ENCODE measurements at places on chromosomes 16 and 17.

GRCh38 chr17:50728881-50729765, 9.7 kb downstream of the LUC7L3 start:
- DNase-seq: no peak

DNA sequence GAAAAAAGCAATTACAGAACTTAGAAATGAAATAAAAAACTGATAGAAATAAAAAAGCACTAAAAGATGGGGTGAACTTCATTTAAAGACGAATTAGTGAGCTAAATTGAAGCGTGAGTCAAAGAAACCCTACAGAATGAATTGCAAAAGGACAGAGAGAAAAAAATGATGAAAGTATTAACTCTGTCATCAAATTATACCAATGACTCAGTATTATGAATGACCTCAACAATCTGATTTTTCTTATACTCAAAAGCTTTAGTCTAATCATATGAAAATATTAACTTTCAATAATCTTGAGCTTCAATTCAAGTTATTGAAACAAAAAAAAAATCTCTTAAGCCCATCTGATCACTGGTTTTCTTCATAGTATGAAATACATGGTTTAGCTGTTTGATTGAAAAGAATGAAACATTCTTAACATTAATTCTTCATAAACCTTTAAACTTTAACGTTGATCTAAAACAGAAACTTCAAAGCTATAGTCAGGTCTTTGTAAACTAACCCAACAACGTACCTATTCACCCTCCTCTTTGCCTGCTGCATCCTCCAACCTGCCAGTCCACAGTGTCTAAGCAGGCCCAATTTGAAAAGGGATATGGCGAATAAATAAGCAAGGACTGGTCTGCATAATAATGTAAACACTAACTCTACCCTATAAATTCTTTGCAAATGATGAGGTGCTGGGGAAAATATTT, 6.6 kb downstream of the ABCA5 start:
- no peak for DNase-seq

- no peak for DNase-seq
Measured at GRCh38 chr16:52456368-52456767, 90.6 kb downstream of the TOX3 start.

DNA sequence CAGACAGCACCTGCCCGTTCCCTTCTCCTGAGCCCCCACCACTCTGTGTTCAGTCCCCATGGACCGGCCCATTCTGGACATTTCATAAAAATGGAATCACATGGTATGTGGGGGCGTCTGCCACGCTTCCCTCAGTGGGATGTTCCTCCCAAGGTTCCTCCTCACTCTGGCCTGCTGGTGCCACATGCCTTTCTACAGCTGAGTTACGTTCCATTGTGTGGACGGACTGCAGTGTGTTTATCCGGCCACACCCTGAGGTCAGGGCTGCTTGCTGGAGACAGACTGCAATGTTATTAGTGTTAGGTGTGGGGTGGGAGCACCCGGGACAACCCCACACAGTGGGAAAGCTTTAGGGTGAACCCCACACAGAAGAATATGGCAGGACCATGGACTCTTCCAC, 5.9 kb upstream of the AATK start:
- DNase-seq: no peak

DNA sequence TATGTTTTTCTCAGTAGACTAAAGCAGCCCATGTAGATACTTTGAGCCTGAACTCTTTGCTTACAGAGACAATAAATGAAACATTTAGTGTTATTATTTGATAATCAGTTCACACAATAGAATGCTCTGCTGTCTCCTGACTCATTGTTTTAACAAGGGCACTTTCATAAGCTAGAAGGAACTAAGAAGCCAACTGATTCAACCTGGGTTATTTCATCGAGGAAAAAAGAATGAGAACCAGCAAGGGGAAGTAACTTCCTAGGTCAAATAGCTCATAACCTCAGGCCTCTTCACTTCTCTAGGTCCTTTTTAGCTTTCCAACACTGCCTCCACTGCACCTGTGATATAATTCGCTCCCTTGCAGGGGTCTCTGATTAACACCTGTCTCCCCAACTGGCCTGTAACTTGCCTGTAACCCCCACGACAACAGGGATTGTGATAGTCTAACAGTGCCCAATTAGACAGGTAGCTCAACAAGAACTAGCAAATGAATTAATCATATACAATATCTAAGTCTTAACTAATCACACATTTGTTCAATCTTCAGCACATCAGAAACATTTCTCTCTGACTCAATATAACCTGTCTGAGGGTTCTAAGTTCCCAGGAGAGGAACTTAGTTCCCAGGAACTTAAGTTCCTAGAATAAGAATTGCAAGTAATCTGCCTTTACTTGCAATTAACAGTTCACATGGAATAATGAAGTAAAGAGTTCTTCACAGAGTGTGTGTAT, 34.8 kb downstream of the RFFL start:
- no peak for DNase-seq

GRCh38 chr17:81858170-81858966, 2.0 kb downstream of the P4HB start:
- no peak for DNase-seq

DNA sequence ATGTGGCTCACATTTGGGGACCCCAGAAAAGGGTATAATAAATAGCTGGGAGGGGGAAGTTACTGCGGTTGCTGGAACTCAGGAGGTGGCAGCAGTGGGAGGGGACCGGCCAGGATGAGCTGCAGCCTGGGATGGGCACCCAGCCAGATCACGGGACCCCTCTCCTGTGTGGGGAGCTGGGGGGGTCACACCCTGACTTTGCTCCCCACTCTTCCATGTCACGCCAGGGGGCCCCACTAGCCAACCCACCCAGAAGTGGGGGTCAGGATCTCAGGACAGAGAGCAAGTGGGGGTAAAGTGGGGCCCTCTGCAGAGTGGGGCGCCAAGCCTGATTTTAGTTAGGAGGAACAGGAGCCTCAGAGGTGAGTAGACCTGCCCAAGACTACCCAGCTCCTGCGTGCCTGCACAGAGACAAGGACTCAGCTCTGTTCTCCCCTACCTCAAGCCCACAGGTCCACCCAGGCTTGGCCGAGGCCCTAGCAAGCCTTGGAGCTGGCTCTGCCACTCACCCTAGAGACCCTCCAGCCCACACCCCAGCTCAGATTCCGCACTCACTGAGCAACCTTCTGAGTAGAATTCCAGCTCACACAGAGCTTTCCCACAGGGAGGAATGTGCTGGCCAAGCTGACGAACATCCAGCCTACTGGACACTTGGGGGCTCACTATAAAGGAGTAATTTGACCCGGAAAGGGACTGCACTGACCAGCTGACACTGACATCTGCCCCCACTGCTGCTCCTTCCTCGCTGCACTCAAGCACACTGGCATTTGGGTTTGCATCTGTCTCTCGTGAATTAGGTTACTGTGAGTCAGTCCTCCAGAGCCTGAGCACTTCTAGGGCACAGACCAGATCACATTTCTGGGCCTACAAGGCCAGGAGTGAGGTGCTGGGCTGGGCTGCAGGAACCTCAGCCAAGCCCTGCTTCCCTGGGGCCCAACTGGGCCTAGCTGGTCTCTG, 310.1 kb downstream of the C16orf95 start:
- DNase-seq: no peak

DNA sequence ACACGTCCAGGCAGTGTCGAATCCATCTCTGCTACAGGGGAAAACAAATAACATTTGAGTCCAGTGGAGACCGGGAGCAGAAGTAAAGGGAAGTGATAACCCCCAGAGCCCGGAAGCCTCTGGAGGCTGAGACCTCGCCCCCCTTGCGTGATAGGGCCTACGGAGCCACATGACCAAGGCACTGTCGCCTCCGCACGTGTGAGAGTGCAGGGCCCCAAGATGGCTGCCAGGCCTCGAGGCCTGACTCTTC, 7.2 kb upstream of the CD68 start:
- no peak for DNase-seq

- no peak for DNase-seq
Measured at GRCh38 chr17:66165537-66166123, 26.3 kb downstream of the CEP112 start.

GRCh38 chr16:23174622-23175021, 7.9 kb upstream of the SCNN1G start:
- no peak for DNase-seq

- no peak for DNase-seq
Measured at GRCh38 chr16:15450624-15451023, 16.2 kb downstream of the BMERB1 start.

GRCh38 chr17:72004611-72005331, 116.0 kb upstream of the SOX9 start:
- DNase-seq: no peak

- no peak for DNase-seq
Measured at GRCh38 chr17:19372866-19373504, 5.3 kb upstream of the MAPK7 start.

DNA sequence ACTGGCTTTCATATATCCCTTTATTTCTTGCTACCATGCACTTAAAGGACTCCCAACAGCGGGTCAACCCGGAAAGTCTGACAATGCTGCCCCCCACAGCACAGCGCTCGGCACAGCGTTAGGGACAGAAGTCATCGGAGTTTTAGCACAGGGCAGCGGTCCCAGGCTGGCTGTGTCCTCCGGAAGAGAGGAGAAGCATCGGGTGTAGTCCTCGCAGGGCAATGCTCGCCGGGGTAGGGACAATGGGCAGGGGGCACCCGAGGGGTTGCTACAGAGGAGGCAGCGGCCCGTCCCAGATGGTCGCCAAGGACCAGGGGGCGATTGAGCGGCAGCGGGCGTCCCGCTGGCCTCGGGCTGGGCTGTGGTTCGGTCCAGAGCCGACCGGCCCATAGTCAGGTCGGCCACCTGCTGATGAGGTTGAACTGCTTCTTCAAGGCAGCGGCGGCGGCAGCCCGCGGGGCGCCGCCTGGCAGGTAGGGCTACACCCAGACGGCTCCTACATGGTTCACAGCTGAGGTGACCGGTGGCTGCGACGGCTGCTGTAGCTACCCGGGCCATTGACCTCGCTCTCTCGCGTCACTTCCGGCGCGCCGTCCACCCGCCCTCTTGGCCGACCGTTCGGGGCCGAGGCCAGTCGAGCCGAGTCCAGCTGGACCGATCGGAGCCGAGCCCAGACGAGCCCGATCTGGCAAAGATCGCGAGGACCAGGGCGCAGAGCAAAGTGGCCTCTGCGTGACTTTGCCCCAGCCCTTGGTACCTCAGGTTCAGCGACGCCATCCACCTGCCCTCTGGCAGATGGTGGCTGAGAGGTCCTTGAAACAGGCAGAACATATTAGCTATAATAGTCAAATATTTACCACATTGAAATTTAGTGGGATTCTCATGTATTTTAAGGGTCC, 4.7 kb upstream of the LCMT1 start:
- peak; percentile 43 for DNase-seq

DNA sequence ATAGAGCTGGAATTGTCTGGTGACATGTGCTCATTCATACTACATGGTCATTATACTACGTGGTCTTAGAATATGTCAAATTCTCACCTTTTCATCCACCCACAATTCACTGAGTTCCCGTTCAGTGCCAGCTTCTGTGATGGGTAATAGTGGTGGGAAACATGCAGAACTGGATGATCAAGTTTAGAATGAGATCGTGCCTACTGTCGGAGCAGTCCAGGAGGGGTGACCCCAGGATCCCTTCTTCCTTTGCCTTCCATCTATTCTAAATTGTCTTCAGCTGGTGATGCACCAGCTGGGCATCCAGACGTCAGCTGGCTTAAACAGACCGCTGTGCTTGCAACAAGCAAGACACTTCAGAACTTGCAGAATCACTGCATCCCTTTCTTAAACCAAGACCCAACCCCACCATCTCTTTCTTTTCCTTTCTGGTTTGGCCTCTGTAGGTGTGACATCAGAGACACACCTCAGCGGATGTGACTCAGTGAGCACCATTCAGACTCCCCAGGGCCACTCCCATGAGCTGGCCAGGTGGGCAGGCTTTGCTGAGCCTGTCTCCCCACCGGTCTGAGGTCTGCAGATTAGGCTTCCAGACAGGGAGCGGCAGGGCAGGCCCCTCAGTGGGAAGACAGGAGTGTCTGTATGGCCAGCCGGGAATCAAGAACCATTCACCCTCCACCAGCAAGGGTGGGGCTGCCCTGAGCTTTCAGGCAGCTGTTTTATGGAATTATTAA, 18.1 kb downstream of the C17orf100 start:
- no peak for DNase-seq

DNA sequence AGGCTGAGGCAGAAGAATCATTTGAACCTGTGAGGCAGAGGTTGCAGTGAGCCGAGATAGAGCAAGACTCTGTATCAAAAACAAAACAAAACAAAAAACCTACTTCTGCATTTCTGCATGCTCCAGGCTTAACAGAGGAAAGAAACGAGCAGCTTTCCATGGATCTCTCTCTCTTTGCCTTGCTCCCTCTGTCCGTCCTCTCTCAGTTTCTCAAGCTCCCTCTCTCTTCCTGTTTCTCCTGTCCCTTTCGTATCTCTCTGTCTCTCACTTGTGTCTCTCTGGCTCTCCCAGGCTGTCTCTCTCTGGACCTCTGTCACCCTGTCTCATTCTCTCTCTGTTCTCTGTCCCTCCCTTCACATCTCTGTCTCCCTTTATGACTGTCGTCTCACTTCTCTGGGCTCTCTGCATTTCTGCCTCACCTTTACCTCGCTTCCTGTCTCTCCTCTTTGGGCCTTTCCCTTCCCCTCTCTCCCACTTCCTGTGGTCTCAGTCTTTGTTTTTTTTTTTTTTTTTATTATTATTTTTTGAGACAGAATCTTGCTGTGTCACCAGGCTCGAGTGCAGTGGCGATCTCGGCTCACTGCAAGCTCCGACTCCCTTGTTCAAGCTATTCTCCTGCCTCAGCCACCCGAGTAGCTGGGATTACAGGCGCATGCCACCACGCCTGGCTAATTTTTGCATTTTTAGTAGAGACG, 4.1 kb upstream of the PITPNA start:
- DNase-seq: no peak

GRCh38 chr17:66795486-66795885, 39.4 kb upstream of the CACNG5 start:
- DNase-seq: no peak

GRCh38 chr16:88622125-88622524, 16.2 kb upstream of the IL17C start:
- DNase-seq: no peak

GRCh38 chr16:84726079-84726668, 26.4 kb downstream of the USP10 start:
- peak; percentile 86 for DNase-seq

GRCh38 chr17:4853208-4853671, 20.1 kb downstream of the MINK1 start:
- DNase-seq: no peak

GRCh38 chr17:73510981-73511718, 133.1 kb downstream of the SDK2 start:
- no peak for DNase-seq

DNA sequence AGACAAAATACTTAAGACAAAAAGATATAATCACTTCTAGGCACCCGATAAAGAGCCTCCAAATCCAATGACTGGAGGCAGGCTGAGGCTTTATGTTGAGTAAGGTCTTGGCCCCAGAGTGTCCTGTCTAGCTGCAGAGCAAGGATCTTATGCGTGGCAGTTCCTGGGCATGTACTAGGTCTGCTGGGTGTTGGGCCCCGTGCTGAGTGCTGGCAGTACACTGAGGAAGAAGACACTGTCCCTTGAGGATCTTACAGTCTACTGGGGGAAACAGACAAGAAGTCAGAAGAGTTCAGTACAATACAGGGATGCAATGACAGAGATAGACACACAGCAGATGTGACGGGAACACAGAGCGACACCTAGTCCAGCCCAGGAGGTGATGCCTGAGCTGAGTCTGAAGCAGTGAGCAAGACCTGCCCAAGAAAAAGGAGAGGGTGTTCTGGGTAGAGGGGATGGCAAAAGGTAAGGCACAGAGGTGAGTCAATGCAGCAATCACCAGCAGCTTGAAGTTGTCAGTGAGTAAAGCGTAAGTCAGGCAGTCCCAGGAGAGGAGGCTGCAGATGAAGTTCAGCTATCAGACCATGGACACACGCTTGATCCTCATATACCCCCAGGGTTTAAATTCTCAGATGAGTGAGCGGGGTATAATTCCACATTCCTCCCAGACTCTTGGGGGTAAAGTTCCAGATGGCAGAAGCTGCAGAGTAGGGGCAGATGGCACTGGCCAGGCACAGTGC, 18.1 kb downstream of the MAP3K14 start:
- no peak for DNase-seq
